ENCODE measurements at places on chromosomes 6 and 20.

GRCh38 chr6:115891111-115891669, 169.5 kb downstream of the FRK start:
- DNase-seq, result no peak

- no peak for DNase-seq
These were observed 9.0 kb downstream of the TEAD3 start for GRCh38 chr6:35487658-35488516.

- DNase-seq, result no peak
These were observed 98.1 kb downstream of the NFATC2 start for GRCh38 chr20:51444467-51444866.

DNA sequence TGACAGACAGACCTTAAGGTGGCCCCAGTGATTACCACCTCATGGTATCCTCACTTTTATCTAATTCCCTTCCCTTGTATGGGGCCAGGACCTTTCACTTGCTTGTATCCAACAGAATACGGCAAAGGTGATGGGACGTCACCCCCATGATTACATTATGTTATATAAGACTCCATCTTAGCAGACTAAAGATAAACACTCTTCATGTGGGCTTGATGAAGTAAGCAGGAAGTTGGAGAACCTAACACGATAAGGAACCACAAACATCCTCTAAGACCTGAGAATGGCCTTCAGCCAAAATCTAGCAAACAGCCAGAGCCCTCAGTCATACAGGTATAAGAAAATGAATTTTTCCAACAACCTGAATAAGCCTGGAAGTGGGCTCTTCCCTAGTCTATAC, 8.0 kb downstream of the SLC17A3 start:
- DNase-seq, result peak; percentile 7

- no peak for DNase-seq
These were observed 37.6 kb downstream of the NRN1 start for GRCh38 chr6:5968817-5969734.

- DNase-seq, result no peak
These were observed 29.8 kb downstream of the DCBLD1 start for GRCh38 chr6:117512056-117512828.

- no peak for DNase-seq
These were observed 764 bp upstream of the SNAP25 start for GRCh38 chr20:10217721-10218410.

DNA sequence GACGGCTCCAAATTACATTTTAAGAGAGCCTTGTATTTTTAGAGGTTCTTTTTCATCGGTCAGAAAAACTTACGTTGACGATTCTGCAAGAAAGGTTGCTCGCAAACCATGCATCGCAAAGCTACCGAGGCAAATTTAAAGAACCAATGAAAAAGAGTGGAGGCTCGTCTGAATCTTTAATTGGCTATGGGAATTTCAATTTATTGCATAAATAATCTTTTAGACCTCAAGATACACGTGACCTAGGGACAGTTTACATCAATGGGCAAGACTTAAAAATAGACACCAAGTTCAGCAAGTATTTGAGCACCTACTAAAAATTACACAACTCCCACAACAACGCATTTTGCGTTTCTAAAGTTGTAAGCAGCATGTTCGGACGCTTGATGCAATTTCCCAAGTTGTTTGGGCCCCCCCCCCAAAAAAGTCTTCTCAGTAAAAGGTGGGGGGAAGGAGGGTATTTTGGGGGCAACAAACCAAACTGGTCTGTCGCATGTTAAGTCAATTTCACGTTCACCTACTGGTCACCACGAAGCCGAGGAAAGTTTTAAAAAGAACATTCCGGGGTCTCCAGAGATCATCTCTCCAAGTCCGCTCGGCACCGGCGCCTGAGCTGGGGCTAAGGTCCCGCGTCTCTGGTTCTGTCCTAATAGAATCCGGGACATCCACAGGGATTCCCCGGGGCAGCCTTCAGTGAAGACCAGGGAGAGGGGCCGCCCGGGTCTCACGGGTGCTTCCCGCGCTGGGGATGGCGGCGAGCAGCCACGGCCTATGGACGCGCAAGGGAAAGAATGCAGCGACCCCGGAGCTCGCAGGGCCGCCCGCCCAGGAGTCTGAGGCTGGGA, 851 bp downstream of the SNX5 start:
- no peak for DNase-seq

DNA sequence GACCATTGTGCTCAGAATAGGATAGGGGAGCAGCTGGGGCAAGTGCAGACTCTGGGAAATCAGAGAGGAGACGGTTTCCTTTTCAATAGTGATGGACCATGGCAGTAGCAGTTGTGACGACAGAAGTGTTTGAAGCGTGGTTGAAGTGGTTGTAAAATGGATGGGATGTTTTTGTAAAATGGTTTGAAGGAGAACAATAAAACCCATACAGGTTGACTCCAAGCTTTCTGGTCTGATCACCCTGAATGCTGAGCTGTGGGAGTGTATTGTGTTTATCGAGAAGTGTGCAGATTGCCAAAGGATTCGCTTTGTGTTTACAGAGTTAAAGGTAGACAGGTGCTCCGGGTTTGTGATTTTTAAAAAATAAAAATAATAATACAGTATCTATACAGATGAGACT, 255.2 kb upstream of the SULF2 start:
- DNase-seq, result no peak

GRCh38 chr6:23349521-23350147, 776.4 kb upstream of the NRSN1 start:
- DNase-seq, result no peak

- DNase-seq, result no peak
These were observed 156.8 kb upstream of the SALL4 start for GRCh38 chr20:51959066-51959542.

GRCh38 chr20:31708736-31709534, 13.7 kb downstream of the BCL2L1 start:
- no peak for DNase-seq

GRCh38 chr6:130307752-130308361, 58.0 kb upstream of the TMEM200A start:
- DNase-seq, result no peak

Measured in effector CD4-positive, alpha-beta T cell (primary cell).